ENCODE measurements at places on chromosomes 5 and 9.

GRCh38 chr5:69308046-69308553 lies 24.5 kb downstream of the CCDC125 start:
- no peak for DNase-seq

DNA sequence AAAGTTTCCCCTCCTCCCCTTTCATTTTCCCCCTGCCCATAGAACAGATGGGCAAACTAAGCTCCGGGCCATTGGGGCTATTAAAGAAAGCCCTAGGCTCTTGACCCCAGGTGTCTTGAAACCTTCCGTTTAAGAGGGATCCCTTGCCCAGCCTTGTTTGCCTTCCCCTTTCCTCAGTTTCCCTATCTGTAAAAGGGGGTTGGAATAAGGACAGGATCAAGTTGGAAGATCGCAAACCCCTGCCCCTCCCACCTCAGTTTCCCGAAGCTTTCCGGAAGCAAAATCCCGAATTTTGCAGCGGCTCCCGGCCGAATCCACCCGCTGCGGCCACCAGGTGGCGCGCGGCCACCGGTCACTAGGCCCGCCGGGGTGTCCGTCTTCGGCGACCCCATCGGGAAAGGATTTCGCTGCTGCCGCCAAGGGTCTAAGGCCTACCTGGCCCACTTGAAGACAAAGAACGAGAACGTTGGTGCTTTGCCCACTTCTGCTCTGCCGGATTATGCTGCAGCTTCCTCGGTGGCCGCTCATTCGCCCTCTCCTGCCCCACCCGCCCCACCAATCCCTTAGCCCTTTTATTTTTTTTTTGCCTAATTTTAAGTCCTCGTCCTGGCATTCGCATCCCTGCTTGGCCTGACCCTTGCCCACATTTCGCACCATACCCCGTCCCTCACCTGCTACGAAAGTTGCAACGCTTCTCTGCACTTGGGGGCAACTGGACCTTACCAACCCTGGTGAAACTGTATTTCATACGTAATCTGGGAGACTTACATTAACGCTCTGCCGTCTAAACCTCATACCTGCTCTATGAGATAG lies 962 bp upstream of the NR6A1 start:
- peak; percentile 22 for DNase-seq

DNA sequence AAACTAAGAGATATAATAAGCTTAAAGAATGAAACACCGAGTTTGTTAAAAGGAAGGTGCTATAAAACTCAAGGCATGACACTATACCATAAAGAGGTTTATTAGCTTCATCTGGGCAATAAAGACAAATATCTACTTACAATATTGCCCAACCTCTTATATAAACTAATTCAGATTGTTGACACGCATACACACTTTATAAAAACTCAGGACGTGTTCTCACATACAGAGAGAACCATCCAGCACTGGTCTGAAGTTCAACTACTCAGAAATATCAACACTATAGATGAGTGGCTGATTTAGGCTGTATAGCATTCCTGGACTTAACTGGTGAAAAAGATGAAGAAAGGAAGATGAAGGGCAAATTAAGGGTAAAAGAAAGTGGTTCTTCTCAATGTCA lies 81.2 kb downstream of the FRMD3 start:
- DNase-seq = no peak

DNA sequence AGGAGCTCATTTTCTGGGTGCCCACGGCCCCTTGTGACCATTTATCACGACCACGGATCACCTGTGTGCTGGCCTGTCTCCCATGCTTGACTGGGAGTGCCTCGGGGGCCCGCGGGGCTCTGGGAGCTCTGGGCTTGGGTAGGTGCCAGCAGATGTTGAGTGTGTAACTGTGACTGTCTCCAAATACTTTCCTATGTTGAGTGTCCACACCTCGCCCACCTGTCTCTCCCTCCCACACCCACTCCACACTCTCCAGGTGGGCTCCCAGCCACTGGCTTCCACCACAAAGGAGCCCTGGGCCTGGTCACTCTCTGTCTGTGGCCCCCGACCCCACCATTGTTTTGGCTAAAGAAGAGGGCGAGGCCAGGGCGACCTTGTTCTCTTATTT lies 196.4 kb downstream of the CDK5RAP2 start:
- DNase-seq = no peak

DNA sequence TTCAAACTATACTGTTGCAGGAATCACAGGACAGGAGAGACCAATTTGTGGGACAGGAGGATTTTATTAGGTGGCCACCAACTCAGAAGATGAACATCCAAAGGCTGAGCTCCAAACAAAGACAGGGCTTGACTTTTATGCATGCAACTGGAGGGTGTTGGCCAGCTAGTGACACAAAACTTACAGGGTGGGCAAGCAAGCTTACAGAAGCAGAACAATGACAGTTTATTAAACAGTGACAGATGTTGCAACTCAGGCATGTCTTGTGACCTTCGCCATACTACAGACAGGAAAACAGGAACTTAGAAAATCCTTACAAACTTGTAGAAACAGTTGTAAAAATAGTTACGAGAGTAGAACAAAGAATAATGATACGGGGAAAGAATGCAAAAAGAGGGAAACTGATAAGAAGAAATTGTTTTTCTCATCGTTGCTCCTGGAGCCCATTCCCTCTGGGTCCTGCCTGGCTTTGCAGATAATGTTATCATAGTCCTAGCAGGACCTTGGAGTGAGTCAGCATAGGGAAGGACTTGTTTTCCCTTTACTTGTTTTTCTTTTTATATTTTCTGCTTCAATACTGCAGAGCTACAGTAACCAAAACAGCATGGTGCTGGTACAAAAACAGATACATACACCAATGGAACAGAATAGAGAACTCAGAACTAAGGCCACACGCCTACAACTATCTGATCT lies 2083.0 kb upstream of the ACO1 start:
- peak; percentile 94 for DNase-seq

GRCh38 chr9:16179566-16179965 lies 626.7 kb downstream of the CCDC171 start:
- no peak for DNase-seq

DNA sequence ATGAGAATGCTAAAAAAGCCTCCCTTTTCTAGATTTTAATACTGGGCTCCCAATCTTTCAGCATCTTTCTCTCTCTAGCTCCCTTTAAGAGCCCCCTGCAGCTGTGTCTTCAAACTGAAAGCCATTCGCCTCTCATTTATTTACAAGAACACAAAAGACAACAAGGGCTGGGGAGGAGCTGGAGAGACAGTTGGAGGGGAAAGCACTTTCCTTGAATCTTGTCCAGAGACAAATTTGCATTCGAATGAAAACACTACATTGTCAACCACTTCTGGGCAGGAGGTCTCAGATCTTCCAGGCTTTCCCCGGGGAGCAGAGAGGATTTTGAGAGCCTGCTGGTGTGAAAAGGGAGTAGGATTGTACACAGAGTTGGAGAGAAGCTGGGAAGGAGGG lies 518.3 kb downstream of the CTNND2 start:
- no peak for DNase-seq

- no peak for DNase-seq
Observed at GRCh38 chr5:96141749-96142148, 180.1 kb upstream of the ELL2 start.

- DNase-seq = no peak
Observed at GRCh38 chr9:28034242-28034641, 461.0 kb upstream of the C9orf72 start.

GRCh38 chr9:115522912-115523311 lies 405.0 kb upstream of the TNC start:
- DNase-seq = no peak

- DNase-seq = no peak
Observed at GRCh38 chr5:37915097-37915736, 75.4 kb upstream of the GDNF start.

GRCh38 chr5:159877894-159878448 lies 38.3 kb upstream of the ADRA1B start:
- DNase-seq = peak; percentile 18

DNA sequence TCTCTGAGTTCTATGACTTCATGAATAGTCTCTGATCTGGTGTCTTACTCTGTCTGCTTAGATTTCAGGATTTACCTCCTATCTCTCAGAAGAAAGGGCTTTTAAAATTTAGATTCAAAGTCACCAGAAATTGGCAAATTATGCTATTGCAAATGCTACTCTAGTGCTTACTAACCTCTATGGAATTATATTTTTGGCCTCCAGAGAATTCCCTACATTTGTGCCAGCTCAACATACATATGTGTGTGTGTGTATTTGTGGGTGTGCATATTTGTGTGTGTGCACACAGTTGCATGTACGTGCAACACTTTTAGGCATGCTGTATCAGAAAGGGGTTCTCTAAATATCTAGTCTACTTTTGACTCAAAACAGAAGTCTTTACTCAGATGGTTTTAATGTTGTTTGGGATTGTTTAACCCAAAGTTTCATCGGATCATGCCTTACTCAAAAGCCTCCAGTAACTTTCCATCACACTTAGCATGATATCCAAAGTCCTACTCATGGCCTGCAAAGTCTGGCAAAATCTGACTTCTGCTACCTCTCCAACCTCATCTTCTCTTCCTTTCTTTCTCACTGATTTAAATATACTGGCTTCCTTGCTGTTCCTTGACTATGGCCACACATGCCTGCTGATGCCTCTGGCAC lies 147.6 kb upstream of the NR3C1 start:
- DNase-seq = no peak

DNA sequence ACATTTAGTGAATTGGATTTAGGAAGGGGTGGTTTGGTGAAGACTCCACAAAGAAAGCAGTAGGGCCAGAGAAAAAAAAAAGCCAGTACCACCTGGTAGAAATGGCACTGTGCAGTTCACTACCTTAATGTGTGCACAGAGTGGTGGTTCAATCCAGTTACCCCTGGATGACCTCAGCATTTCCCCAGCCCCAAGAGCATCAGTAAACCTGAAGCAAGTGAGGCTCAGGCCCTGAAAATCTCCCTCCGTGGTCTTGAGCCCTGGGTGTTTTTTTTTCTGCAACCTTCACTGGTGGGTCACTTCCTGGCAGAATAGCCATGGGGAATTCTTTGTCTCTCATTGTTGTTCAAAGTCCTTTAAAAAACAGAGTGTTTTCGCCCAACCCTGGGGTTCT lies 202.9 kb downstream of the GADD45G start:
- no peak for DNase-seq

All from MV-4-11 (cell line).